NCI-H460 (cell line): ENCODE measurements at places on chromosomes 1 and 21. TPM values are rescaled to one million over a fixed set of nuclear protein-coding genes. Genes with fewer than 3 reads are reported as not detected.

ADGRB2 gene
- total RNA-seq: 2.3 and 2.5 TPM in 2 replicates

GRCh38 chr1:109167001-109167506, 46.7 kb upstream of the SARS1 start:
- DNase-seq: no peak

DNA sequence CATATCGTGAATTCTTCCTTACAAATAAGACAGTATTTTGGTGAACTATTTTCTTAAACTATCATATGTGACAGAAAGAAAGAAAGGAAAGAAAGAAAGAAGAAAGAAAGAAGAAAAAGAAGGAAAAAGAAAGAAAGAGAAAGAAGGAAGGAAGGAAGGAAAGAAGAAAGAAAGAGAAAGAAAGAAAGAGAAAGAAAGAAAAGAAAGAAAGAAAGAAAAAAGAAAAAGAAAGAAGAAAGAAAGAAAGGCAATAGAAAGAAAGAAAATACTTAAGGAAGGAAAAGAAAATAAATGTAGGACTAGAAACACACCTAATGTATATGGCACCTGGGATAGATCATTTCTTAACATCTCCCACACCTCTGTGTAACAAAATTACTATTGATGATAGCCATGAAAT, 120.4 kb downstream of the PLA2G4A start:
- no peak for DNase-seq

- no peak for DNase-seq
Observed at GRCh38 chr1:175150596-175151319, 41.8 kb downstream of the KIAA0040 start.

DNA sequence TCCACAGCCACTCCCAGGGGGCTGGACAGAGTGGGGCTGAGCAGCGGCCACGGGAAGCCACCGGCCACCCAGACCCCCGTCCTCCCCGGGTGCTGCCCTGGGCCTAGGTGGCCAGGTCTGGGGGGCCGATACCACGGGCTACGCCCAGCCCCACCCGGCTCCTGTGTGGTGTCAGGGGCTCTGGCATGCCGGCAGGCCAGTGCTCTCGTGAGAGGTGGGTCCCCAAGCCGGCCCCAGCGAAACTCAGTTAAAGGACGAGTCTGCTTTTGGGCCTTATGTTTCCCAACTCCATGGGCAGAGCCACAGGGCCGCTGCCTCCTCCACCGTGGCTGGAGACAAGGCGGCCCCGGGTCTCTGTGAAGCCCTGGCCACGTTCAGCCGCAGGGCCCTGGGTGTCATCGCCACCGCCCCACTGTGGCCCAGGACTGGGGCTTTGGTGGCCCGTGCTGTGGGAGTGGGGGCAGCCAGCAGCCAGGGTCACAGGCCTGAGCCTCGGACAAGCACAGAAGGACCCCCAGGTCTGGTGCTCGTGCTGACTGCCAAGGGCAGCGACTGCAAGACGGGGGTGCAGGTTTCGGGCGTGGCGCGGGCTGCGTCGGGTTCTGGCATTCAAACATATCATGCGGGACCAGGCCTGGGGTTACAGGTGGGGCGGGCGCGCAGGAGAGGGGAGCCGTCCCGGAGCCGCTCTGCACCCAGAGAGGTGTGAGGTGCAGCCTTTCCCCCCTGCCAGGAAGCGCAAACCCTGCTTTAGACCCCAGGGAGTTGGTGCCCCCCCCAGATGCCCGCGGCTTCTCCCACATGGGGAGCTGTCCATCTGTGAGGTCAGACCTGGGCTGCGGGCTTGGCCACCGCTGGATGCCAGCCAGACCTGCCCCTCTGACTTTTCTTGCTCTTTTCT, 11.9 kb upstream of the C1orf159 start:
- DNase-seq: no peak
